ENCODE measurements at places on chromosomes 1 and 21.

- no peak for DNase-seq
These were observed 5.7 kb downstream of the NTRK1 start for GRCh38 chr1:156866249-156866909.

DNA sequence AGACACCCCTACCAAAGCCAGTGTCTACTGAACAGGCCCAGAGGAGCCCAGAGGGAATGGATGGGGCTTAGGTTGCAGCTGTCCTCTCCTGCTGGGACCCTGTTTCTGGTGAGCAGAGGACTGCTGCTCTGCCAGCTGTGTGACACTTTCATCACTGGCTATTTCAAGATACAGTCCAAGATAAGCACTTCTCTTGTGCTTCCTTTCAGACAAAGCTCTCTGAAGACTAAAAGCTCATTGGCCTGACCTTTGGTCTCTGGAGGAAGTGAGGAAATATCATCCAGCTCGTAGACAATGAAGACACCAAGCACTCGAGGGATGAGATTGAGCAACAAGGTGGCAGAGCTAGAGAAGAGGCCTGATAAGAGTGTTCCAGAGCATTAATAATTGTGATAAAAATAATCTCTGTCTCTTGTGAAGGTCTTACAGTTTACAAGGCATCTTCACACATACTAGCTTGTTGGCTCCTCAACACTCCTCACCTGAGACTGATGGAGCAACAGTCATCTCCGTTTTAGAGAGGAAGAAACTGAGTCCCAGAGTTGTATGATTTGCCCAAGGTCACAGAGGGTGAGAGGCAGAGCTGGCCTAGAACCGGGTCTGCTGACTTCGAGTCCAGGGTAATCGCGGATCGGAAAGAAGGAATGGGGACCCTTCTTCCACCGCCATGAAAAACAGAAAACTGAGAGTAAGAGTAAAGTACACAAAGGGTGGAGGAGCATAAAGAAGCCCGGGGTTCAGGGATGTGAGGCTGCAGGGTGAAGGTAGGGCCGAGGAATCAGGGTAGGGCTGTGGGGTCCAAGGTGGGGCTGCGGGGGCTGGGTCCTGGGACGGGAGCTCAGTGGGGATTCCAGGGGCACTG is 666 bp downstream of the PAFAH2 start:
- DNase-seq: peak; percentile 91

DNA sequence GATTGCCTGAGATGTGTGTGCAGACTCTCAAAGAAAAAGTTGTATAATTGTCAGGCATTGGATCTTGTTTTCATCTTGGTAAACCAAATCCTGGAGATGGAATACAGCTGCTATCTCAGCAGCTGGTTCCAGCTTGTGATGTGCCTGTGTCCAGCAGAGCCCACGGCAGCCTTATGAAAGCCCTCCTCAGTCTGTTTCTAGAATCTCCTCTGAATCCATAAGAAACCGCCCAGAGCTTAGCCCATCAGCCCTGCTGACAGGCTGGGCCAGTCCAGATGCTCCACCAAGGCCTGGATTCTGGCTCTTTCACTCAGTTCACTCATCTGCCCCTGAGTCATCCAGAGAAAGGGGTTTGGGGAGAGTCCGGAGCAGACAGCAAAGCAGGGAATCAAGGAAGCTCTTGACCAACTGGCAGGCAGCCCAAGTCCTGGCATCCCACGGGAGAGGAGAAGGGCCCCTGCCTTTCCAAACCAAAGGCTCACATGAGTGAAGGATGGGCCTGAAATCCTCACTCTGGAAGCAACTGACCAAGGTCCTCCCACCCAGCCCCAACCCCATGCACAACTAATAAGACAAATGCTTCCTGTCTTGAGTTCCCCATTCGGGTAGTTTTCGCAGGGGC is 45.7 kb downstream of the NAV1 start:
- DNase-seq: peak; percentile 37

- no peak for DNase-seq
These were observed 4.1 kb upstream of the HPCA start for GRCh38 chr1:32881871-32882850.
